ENCODE measurements at places on chromosomes 16 and 17.

GRCh38 chr17:16942141-16943031 is 29.5 kb downstream of the TNFRSF13B start:
- no peak for DNase-seq

GRCh38 chr17:42669977-42670788 is 6.6 kb downstream of the PLEKHH3 start:
- DNase-seq, result no peak

DNA sequence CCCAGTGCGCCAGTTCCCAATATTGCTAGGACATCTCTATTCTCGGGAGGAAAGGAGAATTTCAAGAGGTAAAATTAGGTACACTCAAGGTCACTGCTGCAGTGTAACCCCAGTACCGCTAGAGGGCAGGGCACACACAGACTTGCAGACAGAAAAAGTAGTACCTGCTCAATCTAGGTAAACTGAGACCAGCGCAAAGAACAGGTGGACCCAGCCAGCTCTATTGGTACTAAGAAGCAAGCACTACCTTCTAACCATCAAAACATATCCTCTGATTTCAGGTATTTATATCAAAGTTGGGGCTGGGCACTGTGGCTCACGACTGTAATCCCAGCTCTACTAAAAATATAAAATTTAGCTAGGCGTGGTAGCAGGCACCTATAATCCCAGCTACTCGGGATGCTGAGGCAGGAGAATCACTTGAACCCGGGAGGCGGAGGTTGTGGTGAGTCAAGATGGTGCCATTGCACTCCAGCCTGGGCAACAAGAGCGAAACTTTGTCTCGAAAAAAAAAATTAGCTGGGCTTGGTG is 3.6 kb upstream of the WDR81 start:
- DNase-seq, result no peak

- no peak for DNase-seq
These were observed 34.2 kb downstream of the PIEZO1 start for GRCh38 chr16:88750854-88751253.

- no peak for DNase-seq
These were observed 18.5 kb upstream of the HEXD start for GRCh38 chr17:82399601-82400101.

GRCh38 chr17:66920950-66921349 is 43.6 kb upstream of the CACNG4 start:
- DNase-seq, result no peak

GRCh38 chr17:16449121-16449570 is 33.8 kb downstream of the TRPV2 start:
- no peak for DNase-seq

DNA sequence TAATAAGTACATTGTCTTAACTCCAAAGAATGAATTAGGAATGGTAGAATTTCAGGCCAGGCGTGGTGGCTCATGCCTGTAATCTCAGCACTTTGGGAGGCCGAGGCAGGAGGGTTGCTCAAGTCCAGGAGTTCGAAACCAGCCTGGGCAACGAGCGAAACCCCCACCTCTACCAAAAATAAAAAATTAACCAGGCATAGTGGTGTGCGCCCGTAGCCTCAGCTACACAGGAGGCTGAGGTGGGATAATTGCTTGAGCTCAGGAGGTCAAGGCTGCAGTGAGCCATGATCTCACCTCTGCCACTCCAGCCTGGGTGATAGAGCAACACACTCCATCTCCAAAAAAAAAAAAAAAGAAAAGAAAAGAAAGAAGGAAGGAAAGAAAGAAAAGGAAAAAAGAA is 18.5 kb upstream of the BBS2 start:
- no peak for DNase-seq

DNA sequence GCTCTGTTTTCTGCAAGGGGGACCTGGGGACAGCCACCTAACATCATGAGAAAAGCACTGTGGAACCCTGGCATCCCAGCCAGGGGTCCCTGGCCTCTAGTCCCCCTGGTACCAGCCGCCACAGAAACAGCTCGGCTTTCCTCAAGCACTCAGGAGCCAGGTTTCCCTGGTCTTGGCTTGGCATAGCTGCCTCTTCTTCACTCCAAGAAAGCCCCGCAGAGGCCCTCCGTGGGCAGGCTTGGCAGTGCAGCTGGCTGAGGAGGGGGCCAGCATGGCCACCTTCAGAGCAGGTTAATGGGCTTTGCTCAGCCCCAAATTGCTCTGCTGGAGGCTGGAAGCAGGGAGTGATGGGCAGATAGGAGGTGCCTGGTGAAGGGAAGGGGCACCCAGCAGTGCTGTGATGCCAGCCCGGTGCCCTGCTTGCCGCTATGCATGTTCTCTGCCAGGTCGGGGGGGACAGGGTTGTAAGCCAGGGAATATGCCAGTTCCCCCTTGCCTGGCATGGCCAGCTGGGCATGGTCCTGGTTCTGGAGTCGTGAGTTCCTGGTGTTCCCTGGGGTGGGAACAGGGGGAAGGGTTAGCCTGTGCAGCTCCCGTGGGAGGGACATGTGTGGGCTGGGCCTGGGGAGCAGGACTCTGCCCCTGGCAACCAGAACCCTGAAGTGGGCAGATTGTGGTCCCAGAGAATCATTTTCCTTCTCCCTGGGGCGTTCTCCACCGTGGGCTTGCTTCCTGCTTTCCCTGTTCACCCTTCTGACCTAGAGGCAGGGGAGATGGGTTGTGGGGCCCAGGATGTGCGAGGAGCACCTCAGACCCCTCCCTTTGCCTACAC is 3.2 kb downstream of the ANKRD13B start:
- no peak for DNase-seq

DNA sequence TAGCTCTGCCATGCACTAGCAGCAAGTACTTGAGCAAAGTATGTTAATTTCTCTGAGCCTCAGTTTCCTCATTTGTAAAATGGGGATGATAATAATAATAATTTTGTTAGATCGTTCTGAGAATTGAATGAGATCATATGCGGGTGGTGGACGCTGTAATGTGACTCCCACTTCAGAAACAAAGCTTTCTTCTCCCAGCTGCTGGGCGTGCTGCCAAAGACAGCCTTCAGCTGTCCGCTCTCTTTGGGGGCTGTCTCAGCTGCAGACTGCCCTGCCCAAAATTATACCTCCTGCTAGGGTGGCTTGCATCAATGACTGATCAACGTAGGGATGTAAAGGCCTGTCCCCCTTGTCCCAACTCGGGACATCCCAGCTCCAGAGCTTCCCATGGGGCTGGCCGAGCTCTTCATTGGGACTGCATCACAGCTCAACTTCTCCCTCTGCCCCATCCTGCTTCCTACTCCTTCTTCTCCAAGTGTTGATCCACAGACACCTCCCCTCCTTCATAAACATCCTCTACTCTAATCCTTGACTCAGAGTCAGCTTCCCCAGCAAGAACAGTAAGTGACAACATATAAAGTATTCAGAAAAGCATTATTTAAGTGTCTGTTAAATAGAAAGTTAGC is 30.7 kb upstream of the CDH5 start:
- DNase-seq, result no peak

- DNase-seq, result no peak
These were observed 20.2 kb downstream of the CHCT1 start for GRCh38 chr17:60442271-60443173.

GRCh38 chr16:48053418-48053745 is 102.4 kb downstream of the ABCC12 start:
- DNase-seq, result no peak

- DNase-seq, result no peak
These were observed 17.9 kb downstream of the SEC14L5 start for GRCh38 chr16:4976079-4976478.

DNA sequence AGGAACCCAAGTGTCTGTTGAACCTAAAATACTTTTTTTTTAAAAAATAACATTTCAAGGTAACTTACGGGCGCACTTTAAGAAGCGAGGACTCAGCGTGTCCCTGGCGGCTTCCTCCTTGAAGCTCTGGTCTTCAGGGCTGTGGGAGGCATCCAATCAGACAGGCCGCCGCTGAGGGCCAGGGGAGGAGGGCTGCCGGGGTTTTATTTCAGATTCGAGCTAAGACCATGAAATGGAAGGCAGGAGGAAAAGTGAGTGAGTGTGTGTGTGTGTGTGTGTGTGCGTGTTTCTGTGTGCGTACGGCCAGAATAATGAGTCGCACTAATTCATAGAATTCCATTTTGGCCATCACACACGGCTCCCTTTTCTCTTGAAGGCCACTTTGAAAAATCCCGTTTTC is 41.1 kb downstream of the C16orf78 start:
- no peak for DNase-seq

- no peak for DNase-seq
These were observed 33.2 kb downstream of the ZFHX3 start for GRCh38 chr16:73014768-73015167.

DNA sequence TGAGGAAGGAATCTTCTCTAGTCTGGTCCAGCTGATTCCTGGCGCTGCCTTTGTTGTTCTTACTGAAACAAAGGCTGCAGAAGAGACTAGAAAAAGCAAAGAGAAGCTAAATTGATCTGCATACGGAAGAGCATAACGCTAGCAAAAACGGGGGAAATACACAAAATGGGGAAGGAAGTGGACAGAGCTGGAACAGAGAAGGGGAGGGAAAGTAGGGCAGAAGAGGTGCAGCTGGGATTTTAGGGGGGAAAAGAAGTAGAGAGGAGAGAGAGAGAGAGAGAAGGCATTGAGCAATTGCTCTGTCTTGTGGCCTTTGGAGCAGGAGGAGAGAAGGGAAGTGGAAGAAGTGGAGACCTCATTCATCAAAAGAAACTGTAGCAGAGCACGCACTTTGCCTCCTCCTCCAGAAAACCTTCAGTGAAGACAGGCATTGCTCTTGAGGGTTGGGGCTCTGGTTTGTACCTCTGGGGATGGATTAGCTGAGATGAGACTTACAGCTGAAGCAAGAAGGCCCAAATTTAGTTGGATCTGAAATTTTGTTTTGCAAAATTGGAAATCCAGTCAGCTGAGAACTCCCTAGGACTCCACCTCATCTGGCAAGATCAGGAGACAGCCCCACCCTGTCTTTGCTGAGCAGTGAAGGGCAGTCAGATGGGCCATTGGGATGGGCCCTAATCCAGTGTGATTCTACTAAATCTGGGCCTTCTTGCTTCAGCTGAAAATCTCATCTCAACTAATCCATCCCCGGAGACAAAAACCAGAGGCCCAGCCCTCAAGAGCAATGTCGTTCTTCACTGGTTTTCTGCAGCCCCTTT is 55.8 kb downstream of the CDRT4 start:
- DNase-seq, result no peak

DNA sequence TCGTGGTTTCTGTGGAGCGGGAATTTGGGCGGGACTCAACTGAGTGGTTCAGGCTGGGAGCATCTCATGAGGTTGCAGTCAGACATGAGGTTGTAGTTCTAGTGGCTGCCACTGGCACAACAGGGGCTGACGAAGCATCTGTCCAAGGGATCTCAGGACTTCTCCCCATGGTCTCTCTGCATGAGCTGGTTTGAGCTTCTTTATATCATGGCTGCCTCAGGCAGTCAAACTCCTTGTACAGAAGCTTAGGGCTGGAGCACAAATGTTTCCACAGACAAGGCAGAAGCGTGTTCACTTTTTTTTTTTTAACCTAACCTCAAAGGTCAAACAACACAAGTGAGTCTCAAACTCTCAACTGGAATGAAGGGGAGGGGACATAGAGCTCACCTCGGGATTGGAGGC is 243.3 kb downstream of the MSI2 start:
- no peak for DNase-seq

DNA sequence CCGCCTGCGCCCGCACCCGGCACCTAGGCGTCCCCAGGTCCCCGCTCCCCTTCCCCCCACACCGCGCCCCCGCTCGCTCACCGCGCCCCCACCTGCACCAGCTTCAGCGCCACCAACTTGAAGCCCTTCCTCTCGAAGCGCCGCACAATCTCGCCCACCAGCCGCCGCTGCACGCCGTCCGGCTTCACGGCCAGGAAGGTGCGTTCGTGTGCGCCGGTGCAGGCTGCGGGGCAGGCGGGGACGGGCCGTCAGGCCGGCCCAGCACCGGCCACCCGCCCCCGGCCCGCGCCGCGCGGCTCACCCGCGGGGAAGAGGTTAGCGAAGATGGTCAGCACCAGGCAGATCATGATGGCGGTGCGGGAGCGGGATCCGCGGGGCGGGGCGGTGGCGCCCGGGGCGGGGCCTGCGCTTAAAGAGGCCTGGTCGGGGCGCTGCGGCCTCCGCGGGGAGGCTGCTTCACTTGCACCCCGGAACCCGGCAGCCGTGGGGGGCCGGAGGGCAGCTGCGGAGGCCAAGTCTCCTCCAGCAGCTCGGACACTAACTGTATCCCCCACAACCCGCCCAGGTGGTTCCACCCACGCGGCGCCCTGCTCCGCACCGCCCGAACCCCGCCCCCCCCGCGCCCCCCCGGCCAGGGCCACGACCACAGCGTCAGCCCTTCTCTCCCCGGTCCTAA is at the start of gene NME3:
NME3 (minus strand) TSS at position 356 of the 676 bp plus-strand sequence; CDS start at position 347, 9 bp downstream.
- no peak for DNase-seq

DNA sequence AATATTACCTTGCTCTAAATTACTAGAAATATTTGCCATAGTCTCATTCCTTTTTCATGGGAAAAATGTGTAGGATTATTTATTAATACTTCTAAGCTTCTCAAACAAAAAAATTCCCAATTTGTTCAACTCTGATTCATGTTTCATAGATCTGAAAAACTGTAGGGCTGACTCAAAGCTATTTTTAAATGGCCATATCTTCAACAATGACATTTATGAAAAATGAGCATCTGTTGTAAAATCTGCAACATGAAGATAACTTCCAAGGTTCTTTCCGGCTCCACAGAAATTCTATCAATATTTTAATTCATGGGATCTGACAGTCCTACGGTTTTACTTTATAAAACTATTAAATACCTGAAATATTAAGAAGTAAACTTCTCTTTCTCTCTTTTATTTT is 192.7 kb upstream of the KCNJ16 start:
- DNase-seq, result no peak

DNA sequence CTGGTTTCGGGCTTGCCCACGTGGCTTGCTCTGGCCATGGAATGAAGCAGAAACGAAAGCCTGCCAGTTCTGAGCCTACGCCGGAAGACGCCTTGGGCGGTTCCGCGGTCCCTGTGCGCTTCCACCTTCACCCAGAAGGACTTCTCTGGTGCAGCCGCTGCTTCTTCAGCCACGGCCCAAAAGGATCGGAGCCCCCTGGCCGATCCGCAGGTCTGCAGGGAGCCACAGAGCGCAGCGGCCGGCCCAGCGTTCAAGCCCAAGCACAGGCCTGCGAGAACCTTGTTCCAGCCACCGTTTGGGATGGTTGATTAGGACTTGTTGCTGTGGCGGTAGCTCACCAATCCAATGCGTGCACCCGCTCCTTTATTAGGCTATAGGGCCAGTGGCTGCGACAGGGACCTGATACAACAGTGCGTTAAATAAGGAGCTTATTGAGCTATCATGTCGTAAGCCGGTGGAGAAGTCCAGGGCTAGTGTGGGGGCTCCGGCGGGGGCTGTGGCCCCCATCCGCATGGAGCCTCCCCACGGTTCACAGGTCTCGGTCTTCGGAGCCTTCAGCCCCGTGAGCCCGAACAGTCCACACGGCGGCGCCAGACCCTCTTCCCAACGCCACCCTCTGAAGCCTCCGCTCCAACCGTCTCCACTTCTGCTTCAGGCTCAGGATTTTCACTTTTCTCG is 10.2 kb upstream of the MPP2 start:
- DNase-seq, result no peak

- DNase-seq, result no peak
These were observed 15.7 kb downstream of the CRLF3 start for GRCh38 chr17:30808785-30809286.

- DNase-seq, result no peak
These were observed 595.6 kb downstream of the TP53TG3F start for GRCh38 chr16:34054969-34055368.

GRCh38 chr16:2038382-2039231 is 9.0 kb downstream of the NTHL1 start:
- no peak for DNase-seq

Measured in GM04504 (cell line).